ENCODE measurements at places on chromosomes 11 and 22.
A peak's percentile ranks its signal among the peaks of the same experiment; 100 is the strongest.

DNA sequence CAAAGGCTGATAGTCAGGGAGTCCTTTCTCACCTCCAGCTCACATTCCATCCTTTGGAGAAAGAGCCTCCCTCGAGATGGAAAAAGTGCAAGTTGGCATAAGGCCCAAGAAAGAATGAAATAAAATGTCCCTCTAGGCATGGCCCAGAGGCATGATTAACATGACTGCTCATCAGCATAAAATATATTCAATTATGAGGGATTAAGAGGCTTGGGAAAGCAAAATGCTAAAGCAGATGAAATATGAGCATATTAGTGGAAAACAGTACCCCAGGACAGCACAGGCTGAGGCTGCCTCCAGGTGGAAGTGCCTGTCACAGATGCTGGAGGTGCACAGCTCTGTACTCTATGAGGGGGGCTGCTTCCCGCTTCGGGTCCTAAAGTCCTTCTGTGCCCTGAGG is 347.8 kb upstream of the PLET1 start:
- no peak for DNase-seq

GRCh38 chr11:9639985-9640384 is 23.9 kb upstream of the SWAP70 start:
- no peak for DNase-seq

DNA sequence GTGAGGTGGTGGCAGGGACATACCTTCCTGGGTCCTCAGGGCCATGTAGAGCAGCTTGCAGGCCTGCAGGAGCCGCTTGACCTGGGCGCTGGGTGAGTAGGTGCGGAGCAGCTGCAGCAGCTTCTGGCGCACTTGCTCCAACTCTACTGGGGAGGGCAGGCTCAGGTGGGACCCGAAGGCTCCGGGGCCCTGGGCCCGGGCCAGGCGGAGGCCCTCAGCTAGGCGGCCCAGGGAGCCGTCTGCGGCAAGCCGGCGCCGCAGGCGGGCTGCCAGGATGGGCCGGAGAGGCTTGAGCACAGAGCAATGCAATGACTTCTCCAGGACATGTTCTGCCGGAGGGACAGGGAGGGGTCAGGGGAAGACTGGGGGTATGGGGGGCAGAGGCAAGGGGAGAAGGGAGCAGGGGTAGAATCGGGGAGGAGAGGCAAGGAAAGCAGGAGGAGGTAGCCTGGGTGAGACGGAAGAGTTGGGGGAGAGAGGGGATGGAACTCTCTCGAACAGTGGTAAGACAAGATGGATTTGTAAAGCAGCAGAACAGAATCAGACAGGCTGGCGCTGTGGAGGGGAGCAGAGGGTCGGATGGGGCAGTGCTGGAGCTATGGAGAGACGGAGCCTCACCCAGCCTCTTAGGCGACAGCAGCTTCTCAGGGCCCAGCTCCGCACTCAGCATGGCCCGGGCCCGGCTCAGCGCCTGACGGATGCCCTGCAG is 2.2 kb downstream of the RIN1 start:
- no peak for DNase-seq

DNA sequence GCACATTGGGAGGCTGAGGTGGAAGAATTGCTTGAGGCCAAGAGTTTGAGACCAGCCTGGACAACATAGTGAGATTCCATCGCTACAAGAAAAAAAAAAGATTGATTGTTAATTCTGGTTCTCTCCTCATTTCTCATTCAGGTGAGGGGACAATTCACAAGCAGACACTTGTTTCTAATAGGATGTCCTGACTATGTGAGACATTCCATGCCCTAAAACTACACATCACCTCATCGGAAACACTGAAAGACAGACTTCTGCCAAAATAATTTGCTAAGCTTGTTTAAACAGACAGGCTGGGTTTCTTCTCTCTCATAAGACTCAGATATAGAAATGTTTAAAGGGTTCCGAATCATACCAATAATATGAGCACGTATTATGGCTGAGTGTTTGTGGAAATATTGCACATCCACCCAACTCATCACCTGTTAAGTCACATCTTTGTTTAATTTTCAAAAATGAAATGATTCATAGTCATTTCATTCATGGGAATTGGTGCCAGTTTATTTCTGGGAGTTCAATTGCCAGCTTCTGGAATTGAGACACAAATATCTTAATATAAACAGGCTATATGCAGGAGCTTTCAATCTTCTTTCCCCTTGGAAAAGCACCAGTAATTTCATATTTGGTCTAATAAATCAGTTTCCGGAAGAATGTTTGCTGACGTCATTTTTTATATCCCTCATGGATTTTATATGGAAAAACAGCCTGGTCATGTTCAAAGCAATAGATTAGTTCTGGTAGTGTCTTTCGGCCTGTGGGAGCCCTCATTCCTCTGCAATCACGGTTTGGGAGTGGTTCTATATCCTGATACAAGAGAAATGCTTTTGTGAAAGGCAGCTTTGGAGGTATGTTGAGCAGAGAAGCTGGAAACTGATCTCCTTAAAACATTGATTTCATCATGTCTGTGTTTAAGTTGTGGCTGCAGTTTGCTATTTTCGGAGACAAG is 87.0 kb downstream of the BDNF start:
- DNase-seq: no peak

GRCh38 chr11:45105233-45105983 is 41.0 kb upstream of the PRDM11 start:
- DNase-seq: peak; percentile 47

- no peak for DNase-seq
Measured at GRCh38 chr22:38953577-38954413, 3.6 kb upstream of the APOBEC3A start.

- DNase-seq: no peak
Measured at GRCh38 chr11:76640501-76640900, 30.0 kb downstream of the LRRC32 start.

DNA sequence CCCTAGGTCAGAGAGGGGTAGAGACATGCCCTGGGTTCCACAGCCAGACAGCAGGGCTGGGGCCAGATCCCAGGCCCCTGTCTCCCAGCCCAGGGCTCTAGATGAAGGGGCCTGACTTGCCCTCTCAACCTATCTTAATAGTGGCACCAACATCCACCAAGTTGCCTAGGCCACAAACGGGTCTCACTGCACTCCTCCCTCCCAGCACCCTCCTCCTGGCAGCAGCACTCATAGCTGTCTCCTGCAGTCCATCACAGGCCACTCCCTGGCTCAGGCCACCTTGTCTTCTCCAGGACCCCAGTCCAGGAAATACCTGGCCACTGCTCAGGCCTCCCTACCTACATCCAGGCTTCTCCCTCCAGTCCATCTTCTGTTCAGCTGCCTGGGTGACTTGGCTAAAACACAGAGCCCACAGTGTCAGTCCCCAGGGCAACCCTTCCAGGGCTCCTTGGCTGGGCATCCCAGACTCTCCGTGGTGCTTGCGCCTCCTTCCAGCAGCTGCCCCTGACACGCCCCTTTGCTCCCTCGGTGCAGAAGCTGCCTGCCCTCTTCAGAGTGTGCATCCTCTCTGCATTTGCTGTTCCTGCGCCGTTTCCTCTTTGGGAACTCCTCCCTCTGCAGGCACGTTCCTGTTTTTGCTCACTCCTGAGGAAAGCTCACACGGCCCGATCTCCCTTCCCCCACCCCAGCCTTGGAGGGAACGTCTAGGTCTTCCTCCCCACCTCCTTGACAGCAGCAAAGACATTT is 40.5 kb downstream of the LRRC32 start:
- DNase-seq: no peak

GRCh38 chr11:1060852-1061616 is 13.6 kb upstream of the MUC2 start:
- DNase-seq: peak; percentile 33

DNA sequence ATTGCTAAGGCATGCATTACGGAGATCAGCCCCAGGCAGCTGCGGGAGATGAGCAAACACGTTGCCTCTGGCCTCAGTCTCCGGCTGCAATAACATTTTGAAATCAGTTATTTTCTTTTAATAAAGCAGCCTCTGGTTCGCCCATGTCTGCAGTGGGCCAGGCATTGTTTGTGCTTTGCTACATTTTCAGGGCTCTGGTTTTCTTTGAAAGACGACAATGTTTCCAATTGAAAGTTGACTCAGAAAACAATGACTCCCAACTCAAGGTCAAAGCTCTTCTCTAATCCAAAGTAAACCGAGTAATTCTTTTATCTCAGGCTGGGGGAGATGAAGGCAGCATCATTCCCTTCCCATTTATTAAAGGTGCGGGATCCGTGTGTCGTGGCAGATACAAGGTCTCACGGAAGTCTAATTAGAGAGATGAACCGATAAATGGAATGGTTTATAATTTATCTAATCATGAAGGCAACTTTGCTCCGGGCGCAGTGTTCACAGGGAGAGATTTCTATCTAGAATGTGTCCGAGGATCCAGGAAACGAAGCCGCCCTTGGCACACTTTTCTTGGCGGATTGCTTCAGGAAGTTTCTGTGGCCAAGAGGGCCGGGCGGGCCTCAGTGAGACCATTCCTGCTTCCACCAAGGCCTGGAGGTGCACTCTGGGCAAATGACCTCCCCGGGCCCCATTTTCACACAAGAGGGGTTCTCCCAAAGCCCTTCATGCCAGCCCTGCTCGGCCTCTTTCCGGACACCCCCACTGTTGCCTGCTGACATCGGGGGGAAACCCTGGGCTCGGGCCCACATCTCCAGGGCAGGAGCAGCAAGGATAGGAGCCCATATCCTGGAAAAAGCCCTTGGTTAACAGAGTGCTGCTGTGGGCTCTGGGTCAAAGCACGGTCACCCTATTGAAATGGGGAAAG is 811.4 kb downstream of the BRD1 start:
- no peak for DNase-seq

DNA sequence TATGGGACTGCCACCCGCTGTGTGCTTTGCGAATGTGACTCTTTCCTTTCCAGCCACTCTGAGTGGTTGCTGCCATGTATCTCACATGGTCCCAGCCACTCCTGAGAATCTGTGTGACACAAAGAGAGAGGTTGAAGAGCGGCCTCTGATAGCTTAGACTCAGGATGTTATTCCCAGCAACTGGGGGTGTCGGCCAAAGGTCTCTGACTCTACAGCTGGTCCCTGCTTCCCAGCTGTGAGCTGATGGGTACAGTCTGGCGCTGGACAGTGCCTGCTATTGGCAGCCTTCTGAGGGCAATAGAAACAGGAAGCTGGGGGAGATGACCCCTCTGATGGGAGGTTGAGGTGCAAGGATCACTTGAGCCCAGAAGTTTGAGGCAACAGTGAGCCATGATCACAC is 105.1 kb downstream of the RRAS2 start:
- DNase-seq: no peak

DNA sequence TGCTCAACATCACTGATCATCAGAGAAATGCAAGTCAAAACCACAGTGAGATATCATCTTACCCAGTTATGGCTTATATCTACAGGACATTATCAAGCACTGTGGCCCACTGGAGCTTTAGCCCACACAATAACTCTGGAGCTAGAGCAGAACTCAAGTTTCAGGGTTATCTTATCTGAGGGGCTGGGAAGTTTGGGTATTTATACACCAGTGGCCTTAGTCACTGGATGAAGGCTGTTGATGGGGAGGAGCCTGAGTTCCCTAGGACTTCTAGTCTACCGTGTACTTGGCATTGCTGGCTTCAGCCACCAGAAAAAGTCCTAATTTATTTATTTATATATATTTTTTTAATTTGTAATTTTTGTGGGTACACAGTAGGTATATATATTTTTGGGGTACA is 19.3 kb downstream of the HSD17B12 start:
- no peak for DNase-seq

DNA sequence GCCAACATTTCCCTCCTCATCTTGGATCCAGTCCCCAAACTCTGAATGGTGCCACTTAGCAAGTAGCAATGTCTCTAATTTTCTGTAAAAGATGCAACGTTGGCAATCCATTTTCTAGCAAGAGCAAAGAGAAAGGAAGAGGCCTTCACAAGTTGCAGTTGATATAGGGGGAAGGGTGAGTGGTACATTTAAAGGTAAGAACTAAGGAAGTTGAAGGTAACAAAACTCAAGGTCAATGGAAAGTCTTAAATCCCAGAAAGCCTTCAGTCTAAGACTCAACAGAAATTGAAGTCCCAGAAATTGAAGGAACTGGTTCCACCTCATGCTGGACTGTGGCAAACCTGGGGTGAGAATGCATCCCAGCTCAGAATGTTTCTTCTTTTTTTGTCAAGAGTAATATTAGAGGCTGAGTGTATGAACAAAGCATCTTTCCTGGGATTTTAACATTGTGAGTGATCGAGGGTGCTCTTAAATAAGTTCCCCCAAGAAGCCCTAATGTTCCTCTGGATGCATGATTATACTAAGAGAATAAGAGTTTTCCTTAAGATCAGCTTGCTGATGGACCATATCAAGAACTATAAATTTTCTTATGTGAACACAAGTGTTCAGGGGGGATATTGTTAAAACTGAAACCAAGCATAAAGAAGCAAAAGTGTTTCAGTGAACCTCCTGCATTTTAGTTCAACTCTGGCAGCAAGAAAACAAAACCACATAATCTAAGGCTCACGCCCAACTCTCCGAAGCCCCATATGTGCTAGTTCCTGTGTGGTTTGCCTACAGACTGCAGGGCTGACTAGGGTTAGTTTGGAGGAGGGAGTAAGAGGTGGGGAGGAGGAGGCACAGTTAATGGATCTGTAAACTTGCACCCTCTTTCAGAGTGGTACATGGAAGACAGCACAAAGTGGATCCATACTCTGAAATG is at the start of gene GRAP2:
TSS of gene GRAP2 (plus strand) at position 779 of the 922 bp plus-strand sequence. CDS start 46,023 bp downstream, outside the sequence.
- no peak for DNase-seq

GRCh38 chr11:101816613-101817012 is 98.2 kb upstream of the CEP126 start:
- no peak for DNase-seq

DNA sequence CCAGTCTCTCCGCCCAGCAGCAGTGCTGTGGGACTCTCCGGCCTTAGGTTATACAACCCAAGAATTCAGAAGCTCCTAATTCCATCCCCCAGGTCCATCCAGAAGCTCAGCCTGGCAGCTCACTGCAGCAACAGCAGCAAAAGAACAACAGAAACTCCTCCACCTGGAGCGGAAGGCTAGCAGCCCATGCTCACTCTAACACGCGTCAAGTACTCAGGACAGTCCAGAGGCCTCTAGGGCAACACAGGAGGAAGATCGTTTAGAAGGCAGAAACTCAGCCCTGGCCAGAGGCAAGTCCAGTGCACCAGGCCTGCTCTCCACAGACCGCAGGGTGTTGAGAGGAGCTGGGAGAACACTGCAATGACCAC is 17.1 kb downstream of the PLA2G6 start:
- DNase-seq: no peak

DNA sequence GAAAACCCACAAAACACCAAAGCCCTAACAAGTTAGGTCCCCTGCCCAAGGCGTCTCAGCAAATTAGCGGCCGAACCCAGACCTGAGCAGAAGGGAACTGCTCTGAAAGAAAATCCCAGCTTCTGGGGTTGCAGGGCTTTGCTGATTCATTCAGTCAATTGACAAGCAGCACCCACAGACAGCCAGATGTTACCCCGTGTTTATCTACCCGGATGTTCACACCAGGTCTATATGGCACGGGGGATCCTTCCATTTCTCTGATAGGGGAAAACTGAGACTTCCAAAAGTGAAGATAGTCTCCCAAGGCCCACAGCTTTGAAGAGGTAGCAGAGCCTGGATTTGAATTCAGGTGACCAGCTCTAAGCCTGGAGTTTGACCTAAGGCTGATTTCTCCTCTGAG is 14.0 kb upstream of the OAF start:
- no peak for DNase-seq

DNA sequence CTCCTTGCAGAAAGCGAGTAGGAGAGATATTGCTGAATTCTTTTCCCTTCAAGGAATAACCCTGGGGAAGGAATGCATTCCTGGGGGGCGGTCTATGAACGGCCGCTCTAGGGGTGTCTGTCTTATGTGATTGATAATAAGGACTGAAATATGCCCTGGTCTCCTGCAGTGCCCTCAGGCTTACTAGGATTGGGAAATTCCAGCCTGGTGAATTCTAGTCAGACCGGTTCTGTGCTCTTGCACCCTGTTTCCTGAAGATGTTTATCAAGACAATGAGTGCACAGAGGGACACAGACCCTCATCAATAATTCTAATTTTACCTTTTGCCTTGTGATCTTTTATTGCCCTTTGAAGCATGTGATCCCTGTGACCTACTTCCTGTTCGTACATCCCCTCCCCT is 140.7 kb downstream of the LUZP2 start:
- no peak for DNase-seq

All from Caki2 (cell line).